Heart right ventricle (tissue), 16 donors: ENCODE measurements at places on chromosomes 6 and 20. TPM values are rescaled to one million over a fixed set of nuclear protein-coding genes. Genes with fewer than 3 reads are reported as not detected.

- H3K36me3 ChIP-seq: no peaks in the 10 kb centered on the region
- no peaks in the 10 kb centered on the region for H3K27me3 ChIP-seq
- no peaks in the 10 kb centered on the region for H3K4me1 ChIP-seq
- no peak overlapping the region for H3K27ac ChIP-seq
- H3K4me3 ChIP-seq: no peak overlapping the region
These were observed 97.3 kb downstream of the MDGA1 start for GRCh38 chr6:37600312-37600916.

Gene GNAS-AS1
- polyA plus RNA-seq: 1.1 TPM

DNA sequence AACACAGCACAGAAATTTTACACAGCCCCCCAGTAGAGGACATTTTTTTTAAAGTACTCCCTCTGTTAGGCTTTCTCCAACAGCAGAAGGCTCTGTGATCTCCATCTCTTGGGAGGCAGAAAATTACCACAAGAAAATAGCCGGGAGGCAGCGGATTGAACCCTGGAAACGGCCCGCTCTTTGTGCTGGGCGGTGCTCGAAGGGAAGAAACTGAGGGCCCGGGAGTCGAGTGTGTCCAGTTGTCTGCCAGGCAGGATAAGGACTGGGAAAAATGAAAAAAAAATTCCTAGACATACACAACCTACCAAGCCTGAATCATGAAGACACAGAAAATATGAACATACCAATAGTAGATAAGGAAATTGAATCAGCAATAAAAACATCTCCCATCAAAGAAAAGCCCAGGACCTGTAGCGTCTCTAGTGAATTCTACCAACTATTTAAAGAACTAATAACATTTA, 31.5 kb downstream of the POM121L2 start:
- peaks cover 100% of the 10 kb centered on the region for H3K27me3 ChIP-seq
- no peaks in the 10 kb centered on the region for H3K4me1 ChIP-seq
- no peak overlapping the region for H3K27ac ChIP-seq
- DNase-seq: no peak
- no peak overlapping the region for H3K4me3 ChIP-seq
- H3K36me3 ChIP-seq: no peaks in the 10 kb centered on the region

GRCh38 chr6:105609375-105609991, 206.6 kb upstream of the PREP start:
- no peaks in the 10 kb centered on the region for H3K4me1 ChIP-seq
- peak overlapping the region; percentile 11 for H3K4me3 ChIP-seq
- peak; percentile 21 for DNase-seq
- H3K27me3 ChIP-seq: no peaks in the 10 kb centered on the region
- no peak overlapping the region for H3K27ac ChIP-seq

- H3K4me1 ChIP-seq: no peaks in the 10 kb centered on the region
- peaks cover 29% of the 10 kb centered on the region for H3K36me3 ChIP-seq
- no peak overlapping the region for H3K27ac ChIP-seq
- no peaks in the 10 kb centered on the region for H3K27me3 ChIP-seq
These were observed 21.1 kb downstream of the RTN4IP1 start for GRCh38 chr6:106608080-106608668.
